ENCODE measurements at places on chromosomes 12 and 14.

- no peak for DNase-seq
Measured at GRCh38 chr14:98871796-98872195, 400.2 kb downstream of the BCL11B start.

- no peak for DNase-seq
Measured at GRCh38 chr14:67428501-67429031, 16.6 kb upstream of the PLEK2 start.

DNA sequence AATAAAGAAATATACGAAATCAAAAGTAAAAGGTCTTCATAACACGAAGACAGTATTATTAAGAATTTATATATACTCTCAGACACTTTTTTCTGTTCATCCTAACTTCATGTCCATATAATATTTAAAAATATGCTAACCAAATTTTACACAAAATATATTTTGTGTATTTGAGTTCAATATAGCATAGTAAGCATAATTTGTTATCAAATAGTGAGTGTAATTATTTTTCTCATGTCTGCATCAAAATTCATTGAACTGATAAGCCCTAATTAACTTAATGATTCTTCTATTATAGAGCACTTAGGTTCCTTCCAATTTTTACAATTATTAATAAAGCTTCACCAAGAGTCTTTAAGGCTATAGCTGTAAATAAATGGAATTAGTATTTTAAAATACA, 99.7 kb upstream of the SYT1 start:
- no peak for DNase-seq

GRCh38 chr12:119940897-119941296, 48.1 kb upstream of the BICDL1 start:
- DNase-seq, result no peak

GRCh38 chr12:117901631-117902030, 67.2 kb downstream of the KSR2 start:
- no peak for DNase-seq

DNA sequence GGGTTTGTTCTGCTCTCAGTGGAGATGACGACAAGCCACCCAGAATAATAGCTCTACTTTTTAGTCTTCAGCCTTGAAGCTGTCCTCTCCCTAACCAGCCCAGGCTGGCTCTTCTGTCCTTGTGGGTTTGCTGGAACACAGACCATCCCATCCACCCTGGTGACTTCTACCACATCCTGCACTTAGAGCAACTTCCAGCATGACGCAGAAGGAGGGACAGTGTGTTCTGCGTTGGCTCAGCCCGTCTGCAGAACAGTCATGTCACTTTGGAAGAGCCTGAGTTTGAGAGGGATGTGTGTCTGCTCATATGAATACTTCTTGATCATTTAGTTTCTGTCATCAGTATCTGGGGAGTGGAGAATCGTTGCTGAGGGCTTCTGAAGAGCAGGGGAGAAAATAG, 198.0 kb downstream of the CACNA1C start:
- no peak for DNase-seq

DNA sequence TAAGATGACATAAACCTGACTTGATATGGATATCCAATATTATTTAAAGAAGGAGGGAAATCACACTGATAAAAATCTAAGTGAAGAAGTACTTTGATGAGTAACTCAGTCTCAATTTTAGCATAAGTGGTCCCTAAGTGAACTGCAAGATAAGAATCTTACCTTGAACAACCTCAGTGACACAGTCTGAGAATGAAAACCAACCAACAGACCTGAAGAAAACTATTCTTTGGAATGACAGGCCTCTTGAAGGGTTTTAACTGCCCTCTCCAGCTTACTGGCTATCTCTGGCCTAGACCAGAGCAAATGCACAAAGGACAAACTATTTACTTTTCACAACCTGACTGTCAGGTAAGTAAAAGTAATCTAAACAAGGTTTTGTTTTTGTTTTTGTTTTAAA, 44.7 kb downstream of the CPM start:
- DNase-seq, result no peak

DNA sequence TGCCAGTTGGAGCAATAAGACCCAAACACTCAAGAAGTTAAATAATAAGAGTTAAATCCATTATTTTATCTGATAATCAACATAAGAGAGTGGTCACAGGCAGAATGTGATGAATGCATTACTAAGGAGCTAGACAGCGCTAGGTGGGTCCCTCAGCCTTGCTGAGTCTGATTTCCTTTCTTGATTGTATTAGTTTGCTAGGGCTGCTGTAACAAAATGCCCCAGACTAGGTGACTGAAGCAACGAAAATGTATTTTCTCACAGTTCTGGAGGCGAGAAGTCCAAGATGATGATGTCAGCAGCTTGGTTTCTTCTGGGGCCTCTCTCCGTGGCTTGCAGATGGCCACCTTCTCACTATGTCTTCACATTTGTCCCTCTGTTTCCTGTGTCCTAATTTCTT, 8.2 kb upstream of the CCDC177 start:
- no peak for DNase-seq

GRCh38 chr12:106138357-106138632, 459 bp downstream of the NUAK1 start:
- DNase-seq, result no peak

- DNase-seq, result no peak
Measured at GRCh38 chr14:93859957-93860356, 67.2 kb upstream of the FAM181A start.

All from NCI-H510A (cell line).